Stimulated activated CD4-positive, alpha-beta T cell treated with anti-CD3 and anti-CD28 coated beads, Interleukin-15, amount 100 ng/mL, for 24 hours (primary cell): ENCODE measurements at places on chromosomes 7 and 10.

DNA sequence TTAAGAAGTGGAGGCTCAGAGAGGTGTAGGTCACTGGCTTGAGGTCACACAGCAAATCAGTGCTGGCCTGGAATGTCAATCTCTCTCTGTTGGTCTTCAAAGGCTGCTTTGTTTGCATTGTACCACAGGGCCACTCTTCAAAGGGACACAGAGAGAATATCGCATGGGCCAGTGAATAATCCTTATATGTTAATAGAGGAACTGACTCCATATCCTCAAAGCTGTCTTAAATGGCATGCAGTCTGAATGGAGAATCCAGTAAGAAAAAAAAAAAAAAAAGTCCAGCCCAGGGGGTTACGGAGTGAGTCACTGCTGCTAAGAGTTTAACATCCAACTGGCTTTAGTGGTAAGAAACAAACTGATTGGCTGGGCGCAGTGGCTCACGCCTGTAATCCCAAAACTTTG lies 54.1 kb downstream of the NRAP start:
- DNase-seq = no peak

GRCh38 chr10:77603534-77603927 lies 34.1 kb downstream of the KCNMA1 start:
- DNase-seq = no peak

GRCh38 chr7:28037220-28038010 lies 143.2 kb downstream of the JAZF1 start:
- DNase-seq = peak; percentile 43

DNA sequence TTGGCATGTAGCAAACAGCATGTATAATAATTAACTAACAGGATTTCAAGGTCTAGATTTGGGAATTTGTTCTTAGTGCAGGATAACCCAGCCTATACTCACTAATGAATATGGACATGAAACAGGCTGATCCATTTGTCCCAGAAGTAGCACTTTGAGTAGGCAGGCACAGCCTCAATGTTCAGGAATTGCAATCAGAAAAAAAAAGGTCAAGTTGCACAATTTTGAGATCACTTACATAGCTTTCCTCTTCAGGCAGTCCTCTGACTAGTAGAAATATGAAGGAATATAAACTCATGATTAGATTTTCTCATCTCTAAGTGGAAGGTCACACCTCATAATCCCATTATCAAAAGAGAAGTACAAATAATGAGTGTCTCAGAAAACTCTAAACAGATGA lies 921.4 kb upstream of the CELF2 start:
- DNase-seq = no peak

DNA sequence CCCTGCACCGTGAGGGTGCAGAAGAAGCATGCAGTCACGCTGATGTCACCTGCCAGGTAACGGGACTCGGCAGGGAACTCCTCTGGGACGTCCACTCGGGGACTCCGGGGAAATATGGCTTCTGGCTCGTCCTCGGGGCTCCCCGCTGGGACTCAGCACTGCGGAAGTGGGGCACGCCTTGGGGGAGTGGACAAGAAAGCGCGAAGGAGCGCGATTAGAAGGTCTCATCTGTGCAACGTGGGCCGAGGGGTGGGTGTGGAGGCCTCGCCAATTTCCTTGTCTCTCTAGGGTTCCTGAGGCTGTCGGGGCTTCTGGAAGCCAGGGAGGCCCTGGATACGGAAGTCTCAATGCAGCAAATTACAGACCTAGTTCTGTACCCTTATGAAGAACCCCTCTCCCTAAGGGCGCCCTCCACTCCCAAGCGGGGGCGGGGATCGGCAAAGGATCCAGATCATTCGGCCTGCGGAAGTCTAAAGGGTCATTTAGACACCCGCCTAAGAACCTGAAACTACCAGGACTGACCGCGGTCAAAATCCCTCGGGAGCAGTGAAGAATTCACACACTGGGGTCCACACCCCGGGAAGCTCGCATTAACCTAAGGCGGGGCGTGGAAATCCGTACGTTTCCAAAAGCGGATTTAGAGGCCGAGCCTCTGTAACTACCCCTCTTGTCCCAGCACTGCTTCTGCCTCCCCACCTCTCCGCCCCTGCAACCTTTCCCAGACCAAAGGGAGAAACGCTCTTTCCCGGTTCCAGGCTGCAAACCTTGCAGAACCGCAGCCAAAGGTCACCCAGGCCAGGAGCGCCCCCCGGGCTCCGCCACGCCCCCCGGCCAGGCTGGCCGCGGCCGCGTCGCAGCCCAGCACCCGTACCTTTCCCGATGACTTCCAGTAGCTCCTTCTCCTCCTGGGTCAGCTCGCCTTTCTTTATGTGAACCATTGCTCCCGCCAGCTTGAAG lies 640 bp downstream of the ANKMY2 start:
- DNase-seq = peak; percentile 71

- no peak for DNase-seq
Measured at GRCh38 chr10:111435871-111436270, 359.0 kb downstream of the ADRA2A start.

DNA sequence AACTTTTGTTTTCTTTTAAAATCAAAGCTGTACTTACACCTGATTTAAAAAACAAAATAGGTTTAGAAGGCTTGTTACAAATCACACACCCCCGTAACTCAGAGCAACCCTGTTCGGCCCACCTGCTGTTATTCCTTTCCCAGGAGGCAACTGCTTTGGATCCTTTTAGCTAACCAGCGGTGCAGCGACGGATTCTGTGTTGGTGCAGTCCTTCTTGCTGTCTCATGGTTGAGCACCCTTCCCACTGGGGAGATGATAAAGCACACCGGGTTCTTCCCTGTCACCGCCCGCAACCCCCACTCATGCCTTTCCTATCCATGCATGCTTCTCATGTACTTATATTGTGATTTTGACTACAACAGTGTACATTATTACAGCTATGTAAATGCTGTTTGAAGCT lies 24.8 kb upstream of the MKI67 start:
- DNase-seq = no peak

- no peak for DNase-seq
Measured at GRCh38 chr7:121521711-121522400, 125.7 kb upstream of the FAM3C start.
